ENCODE measurements at places on chromosomes 3 and 15.

DNA sequence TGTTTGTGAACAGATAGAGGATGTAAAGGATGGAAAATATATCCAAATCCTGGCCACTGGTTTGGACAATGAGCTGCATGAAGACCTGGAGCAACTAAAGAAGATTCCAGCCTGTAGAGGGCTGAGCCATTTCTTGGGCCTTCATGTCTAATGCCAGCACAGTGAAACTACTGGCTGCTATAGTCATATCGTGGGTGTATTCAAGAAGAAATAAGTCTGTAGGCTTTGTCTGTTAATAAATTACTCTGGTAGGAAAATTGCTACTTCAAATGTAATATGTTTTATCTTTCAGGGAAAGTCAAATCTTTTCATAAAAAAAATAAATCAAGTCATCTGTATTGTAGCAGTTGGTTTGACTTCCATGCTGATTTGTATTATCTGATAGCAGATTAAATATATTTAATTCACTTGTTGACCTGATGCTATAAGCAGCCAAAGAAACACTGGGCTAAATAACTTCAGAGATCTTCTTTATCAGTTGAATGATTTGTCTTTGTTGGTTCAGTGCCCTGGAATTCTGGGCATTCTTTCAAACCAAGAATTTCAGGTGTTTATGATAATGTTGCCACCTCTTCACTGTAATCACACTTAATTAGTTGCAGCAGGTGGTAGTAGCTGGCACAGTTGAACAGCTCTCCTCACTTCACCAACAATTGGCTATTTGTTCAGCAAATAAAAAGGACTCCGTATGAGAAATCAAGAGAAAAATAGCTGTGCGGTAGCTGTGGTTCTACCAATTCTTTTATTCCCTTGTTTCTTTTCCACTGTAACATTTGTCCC lies 1109.5 kb downstream of the NSUN3 start:
- no peak for DNase-seq

- DNase-seq, result no peak
These were observed 3.3 kb upstream of the ABHD5 start for GRCh38 chr3:43687499-43687811.

DNA sequence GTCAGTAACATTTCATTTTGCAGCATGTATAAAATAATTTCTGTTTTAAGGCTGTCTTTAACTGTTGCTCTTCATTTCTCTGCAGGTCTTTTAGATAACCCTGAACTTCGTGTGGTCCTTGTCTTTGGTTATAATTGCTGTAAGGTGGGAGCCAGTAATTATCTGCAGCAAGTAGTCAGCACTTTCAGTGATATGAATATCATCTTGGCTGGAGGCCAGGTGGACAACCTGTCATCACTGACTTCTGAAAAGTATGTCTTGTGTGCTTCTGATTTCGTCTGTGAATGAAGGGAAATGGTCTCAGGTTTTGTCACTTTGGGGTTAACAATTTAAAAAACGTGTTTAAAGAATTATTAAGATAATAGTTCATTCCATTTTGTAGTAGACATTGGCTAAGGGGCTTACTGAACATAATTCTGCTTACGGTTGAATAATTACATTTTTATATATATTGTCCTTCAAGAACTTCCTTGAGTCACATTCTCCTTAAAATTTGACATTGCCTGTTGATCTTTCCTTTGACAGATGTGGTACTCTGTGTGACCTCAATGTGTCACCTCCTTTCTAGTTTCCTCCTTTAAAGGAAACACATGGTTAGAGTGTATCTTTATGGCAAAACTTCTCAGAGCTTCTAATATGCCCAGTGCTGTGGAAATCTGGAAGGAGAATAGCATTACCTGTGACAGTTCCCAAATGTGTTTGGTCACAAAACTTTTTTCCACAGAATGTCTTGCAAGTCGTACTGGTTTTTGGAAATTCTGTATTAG lies 26.3 kb downstream of the FBXO22 start:
- DNase-seq, result no peak

DNA sequence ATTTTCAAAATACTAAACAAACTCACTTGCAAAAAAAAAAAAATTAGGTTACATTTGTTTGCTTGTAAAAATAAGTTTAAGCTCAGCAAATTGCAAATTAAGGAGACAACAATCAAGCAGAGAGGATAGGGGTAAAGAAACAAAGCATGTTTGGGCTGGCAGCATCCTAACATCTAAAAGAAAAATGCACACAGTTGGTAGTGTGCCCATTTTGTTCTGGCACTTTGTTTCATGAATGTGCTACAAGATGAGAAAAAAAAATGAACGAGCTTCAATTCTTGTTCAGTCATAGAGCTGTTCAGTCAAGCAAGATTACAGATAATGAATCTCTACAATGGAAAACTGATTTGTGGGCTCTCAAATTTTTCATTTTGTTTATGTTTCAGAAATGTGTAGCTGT lies 17.7 kb upstream of the ZBBX start:
- DNase-seq, result no peak

GRCh38 chr3:25747033-25747432 lies 36.2 kb downstream of the NGLY1 start:
- no peak for DNase-seq

- DNase-seq, result no peak
These were observed 166.2 kb upstream of the TGFBR2 start for GRCh38 chr3:30440147-30440604.

GRCh38 chr3:50381383-50381782 lies 22.1 kb upstream of the TMEM115 start:
- DNase-seq, result peak; percentile 63

- DNase-seq, result no peak
These were observed 107.1 kb upstream of the TSC22D2 start for GRCh38 chr3:150300852-150301517.

Measured in NCI-H2107 (cell line).